Hypothalamus (tissue), 51 donors: ENCODE measurements at places on chromosomes 2 and 18.

DNA sequence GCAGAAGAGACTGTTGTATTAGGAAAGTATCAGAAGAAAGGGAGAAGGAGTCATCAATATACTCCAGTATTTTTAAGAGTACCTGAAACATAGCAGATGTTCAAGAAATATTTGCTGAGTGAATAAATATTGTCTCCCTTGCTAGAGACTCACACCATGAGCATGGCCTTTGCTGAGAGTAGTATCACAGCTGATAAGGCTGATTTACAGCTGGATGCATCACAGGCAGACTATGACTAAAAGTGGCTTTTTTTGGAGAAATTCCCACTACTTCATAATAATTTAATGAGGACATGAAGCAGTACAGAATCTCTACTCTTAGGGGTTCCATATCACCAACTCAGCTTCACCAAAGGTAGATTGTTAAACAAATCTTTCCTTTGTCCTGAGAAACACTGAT, 373.3 kb downstream of the RBM43 start:
- DNase-seq: no peak

- DNase-seq: no peak
Observed at GRCh38 chr2:79114797-79115494, 5.3 kb upstream of the REG1A start.

- DNase-seq: peak; percentile 58
Observed at GRCh38 chr2:128026448-128027277, 1.2 kb downstream of the SAP130 start.

DNA sequence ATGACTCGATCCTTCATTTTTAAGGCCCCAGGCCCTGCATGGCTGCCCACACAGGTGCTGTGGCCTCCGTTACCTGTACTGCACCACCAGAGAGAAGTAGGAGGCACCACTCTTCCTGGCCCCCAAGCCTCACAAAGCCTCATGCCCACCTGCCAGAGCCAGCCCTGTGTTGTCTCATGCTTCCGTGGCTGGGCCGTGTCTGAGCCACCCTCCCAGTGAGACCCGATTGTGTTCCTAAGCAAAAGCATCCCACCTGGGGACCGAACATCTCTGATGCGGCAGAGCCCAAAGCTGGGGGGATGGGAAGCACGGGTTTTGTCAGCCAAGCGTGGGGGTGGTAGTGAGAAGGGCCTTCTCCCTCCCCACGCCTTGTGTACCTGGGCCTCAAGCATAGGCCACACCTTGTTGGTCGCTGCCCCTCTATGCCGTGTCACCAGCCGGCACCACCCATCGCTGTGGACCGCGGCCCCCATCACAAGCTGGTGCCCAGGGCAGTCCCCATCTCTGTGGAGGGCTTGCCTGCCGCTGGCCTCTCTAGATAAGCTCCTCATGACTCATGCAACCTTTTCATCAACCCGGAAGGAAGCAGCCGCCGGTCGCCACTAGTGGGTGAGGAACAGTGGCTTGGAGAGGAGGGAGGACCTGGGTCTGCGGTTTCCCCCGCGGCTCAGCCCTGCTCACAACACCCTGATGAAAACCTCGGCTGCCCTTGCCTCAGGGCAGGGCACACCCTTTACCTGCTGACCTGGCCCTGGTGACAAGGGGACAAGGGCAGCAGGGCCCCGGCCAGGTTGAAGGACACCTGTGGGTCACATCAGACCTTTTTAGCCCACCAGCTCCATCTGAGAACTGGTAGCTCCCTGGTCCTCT, 2.7 kb upstream of the RNPEPL1 start:
- no peak for DNase-seq

- DNase-seq: no peak
Observed at GRCh38 chr2:133054297-133054696, 384.3 kb upstream of the LYPD1 start.

DNA sequence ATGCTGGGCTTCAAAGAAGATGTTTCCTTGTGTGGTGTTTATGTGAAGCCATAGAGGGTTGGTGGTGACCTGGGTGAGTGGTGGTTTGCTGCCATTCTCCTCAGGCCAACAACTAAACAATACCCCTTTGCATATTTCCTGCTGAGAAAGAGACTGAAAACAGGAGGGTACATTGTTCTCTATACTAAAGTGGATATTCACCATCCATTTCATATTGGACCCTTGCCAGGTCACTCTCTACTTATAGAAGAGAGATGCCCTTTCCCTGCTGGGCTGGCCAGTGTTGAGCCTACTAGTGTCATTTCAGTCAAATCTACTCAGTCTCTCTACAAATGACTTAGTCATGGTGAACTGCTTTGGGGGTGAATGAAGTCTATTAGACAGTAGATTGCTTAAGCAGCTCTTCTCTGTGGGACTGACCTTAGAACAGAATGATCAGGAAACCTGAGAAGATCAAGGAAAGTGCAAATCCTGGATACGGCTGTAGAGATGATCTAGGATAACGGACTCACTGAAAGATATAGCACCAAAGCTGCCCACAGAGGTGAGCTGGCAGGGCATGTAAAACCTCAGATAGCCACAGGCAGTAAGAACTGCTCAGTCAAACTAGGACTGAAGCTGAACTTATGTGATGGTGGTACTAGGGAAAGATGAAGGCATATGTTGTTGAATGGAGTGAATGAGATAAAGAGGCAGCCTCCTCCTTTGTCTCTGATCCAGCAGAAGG, 154.9 kb downstream of the MYO3B start:
- DNase-seq: no peak
